Uterine smooth muscle cell (primary cell): ENCODE measurements at places on chromosomes 7 and 10. TPM values are rescaled to one million over a fixed set of nuclear protein-coding genes. Genes with fewer than 3 reads are reported as not detected.

MGMT gene
- 10.0 and 22.6 TPM in 2 replicates for total RNA-seq

NAT16 gene
- total RNA-seq = under 0.01 and 0.33 TPM in 2 replicates

PDE6C gene
- total RNA-seq = not detected in 2 replicates

TMEM140 gene
- 6.2 and 11.1 TPM in 2 replicates for total RNA-seq
